ENCODE measurements at places on chromosomes 6 and 20.
A peak's percentile ranks its signal among the peaks of the same experiment; 100 is the strongest.

DNA sequence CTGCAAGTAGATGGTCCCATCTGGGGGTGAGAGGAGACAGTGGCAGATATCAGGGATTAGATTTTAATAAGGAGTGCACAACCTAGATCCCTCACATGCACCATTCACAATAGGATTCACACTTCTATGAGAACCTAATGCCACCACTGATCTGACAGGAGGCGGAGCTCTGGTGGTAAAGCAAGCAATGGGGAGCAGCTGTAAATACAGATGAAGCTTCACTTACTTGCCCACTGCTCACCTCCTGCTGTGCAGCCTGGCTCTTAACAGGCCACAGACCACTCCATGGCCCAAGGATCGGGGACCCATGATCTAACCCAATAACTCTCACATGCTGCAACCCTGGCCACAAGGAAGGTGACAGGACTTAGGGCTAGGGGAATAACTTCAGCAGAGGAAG is 75.4 kb downstream of the ZNF133 start:
- DNase-seq: no peak

GRCh38 chr6:155623450-155624178 is 168.0 kb upstream of the NOX3 start:
- DNase-seq: no peak

DNA sequence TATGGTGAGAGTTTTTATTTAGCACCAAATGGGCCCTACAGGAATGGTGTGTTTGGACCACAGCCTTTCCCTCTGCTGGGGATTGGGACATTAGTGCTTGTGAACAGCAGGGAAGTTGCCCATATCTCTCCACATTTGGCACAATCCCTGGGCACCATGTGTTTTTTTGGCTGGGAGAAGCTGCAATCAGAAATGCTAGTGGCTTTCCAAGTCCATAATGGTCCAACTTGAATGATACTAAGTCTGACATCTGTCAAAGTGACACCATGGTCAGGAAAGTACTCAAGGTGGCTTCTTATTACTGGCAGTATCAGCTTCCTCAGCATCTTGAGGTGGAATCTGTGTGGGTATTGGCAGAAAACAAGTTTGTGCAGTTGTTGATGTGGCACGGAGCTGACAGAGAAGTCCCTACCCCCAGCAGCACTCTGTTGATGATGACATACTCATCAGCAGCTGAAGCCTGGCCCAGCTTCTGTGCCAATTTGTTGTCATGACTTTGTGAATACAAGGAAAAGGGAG is 53.0 kb downstream of the SASH1 start:
- DNase-seq: no peak

GRCh38 chr6:147911686-147912085 is 403.2 kb downstream of the SAMD5 start:
- DNase-seq: no peak

DNA sequence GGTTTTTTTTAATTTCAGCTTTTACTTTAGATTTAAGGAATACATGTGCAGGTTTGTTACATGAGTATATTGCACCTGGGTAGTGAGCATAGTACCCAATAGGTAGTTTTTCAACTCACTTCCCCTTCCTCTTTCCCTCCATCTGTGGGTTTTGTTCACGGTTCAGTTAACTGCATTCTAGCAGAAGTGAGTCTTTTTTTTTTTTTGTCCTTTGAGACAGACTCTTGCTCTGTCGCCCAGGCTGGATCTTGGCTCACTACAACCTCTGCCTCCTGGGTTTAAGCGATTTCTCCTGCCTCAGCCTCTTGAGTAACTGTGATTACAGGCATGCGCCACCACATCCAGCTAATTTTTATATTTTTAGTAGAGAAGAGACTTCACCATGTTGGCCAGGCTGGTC is 8.7 kb downstream of the UBR2 start:
- DNase-seq: peak; percentile 37

DNA sequence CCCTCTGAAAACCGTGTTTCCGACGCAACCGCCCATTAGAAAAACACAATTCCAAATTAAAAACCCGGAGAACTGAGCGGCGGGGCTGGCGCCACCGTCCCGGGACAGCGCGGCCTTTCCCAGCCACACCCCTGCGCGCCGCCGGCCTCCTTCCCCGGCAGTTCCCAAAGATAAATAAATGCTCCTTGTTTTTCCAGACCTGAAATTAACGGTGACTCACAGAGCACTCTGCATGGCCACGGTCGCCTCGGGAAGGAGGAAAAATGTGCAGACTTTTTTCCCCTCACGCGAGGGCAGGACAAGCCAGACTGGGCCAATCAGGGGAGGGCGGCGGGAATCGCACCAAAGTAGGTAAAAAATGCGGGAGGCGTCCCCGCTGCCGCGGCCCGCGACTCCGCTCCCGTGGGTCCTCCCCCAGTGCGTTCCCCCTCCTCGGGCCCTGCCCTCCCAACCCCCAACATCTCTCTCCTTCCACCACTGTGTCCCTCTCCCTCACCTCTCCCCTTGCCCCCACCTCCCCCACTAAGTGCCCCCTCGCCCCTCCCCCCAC is 828 bp upstream of the DSTN start:
- DNase-seq: peak; percentile 12

DNA sequence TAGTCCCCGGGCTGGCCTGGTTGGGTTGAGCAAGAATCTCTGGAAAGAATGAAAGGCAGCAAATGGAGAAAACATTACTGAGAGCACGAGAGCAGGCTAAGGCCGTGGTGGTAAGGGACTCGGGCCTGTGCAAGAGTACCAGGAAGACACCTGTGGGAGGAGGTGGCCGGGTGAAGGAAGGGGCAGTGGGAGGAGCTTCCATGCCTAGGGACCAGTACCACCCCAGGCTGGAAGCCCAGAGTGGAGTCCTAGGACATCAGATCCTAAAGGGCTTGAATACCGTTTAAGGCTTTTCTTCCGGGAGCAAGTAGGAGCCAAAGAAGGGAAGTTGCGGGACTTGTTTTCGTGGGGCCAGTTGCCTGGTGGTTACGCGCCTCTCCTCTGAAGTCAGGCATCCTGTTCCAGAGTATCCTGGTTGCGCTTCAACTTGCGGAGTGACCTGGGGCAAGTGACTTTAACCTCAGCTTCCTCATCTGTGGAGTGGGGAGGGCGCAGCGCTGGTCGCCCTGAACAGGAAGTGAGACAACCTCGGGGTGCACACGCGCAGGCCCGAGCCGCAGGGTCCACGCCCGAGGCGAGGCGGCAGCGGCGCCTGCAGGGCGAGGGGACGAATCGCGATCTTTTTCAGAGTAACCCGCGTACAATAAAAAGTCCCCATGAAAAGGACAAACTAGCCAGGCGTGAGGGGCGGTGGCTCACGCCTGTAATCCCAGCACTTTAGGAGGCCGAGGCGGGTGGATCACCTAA is 1.1 kb upstream of the TPD52L2 start:
- peak; percentile 85 for DNase-seq

DNA sequence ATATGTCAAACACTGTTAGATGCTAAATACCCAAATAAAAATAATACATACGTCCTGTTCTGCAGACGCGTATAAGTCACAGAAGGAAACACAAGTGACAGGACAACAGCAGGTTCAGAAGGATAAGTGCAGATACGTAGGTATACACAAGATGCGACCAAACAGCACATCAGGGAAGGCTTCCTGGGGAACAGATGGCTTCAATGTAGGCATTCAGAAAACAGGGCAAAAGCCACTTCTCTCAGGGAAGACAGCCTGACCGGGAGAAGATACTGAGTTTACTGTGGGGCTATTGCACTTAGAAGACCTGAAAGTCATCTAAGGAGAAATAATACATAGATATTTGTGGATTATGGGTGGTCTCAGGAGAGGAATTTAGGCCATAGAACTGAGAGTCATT is 1.9 kb downstream of the HLA-DPA1 start:
- no peak for DNase-seq

DNA sequence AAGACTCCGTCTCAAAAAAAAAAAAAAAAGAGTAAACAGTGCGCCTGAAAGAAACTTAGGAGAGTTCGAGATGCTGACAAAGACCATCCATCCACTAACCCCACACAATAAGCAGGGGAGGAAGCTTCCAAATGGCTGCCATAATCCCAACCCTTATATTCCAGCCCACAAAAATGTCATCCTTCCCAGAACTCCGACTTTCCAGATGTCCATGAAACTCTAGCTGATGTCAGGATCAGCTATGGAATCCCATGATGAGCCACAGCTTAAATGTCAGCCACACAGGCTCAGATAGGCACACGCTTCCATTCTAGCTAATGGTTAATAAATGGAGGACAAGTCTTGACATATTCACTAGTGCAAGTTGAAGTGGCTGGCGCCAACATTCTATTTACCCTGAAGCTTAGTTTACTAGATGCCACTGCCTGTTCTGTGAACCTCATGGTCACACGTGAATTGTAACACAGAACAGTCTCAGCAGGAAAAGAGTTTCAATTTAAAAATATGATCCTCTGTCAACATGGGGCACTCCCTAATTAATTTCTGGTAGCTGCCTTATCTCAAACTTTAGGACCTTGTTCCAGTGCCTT is 75.5 kb downstream of the FOXF2 start:
- no peak for DNase-seq

- DNase-seq: no peak
Observed at GRCh38 chr6:150622941-150623874, 23.5 kb downstream of the PLEKHG1 start.
